ENCODE measurements at places on chromosomes 4 and X.

DNA sequence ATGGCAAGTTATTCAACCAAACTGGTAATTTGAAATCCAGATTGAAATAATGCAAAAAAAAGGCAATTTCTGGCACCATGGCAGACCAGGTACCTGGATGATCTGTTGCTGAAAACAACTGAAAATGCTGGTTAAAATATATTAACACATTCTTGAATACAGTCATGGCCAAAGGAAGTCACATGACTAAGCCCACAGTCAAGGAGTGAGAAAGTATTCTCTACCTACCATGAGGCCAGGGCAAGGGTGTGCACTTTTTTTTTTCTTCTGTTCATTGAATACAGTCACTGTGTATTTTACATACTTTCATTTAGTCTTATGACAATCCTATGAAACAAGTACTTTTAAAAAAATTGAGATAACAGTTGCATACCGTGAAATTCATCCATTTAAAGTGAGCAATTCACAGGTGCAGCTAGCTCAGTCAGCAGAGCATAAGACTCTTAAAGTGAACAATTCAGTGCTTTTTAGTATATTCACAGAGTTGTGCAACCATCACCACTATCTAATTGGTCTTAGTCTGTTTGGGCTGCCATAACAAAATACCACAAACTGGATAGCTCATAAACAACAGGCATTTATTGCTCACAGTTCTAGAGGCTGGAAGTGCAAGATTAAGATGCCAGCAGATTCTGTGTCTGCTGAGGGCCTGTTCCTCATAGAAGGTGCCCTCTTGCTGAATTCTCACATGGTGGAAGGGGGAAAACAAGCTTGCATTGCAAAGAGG is 4.8 kb upstream of the MPP1 start:
- DNase-seq = no peak

DNA sequence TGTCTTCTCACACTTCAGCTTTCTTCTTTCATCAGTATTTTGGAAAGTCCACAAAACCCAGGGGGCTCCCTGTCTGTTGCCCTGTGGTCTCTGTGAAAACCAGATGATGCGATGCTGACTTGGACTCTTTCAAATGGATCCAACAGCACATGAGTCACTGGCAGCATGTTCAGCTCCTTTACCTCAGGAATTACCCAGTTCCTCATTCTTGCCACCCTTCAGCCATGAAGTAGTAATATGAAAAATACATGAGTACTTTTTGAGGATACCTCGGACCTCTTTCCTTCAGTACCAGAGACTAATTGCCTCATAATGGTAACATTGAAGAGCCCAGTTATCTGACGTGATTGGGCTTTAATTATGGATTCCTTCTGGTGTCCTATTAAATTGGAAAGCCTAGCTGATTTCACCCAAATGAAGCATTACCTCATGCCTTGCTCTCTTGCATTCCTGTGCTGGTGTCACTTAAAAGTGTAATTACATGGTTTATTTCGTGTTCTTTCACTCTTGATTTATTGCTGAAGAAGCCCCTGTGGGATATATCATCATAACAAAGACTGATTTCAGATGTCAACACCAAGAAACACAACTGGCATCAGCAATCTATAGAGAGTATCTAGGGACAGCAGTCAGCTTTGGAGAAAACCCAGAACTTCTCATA is 63.4 kb downstream of the NFKB1 start:
- DNase-seq = no peak

- DNase-seq = no peak
Measured at GRCh38 chr4:2905544-2905943, 57.7 kb downstream of the NOP14 start.

DNA sequence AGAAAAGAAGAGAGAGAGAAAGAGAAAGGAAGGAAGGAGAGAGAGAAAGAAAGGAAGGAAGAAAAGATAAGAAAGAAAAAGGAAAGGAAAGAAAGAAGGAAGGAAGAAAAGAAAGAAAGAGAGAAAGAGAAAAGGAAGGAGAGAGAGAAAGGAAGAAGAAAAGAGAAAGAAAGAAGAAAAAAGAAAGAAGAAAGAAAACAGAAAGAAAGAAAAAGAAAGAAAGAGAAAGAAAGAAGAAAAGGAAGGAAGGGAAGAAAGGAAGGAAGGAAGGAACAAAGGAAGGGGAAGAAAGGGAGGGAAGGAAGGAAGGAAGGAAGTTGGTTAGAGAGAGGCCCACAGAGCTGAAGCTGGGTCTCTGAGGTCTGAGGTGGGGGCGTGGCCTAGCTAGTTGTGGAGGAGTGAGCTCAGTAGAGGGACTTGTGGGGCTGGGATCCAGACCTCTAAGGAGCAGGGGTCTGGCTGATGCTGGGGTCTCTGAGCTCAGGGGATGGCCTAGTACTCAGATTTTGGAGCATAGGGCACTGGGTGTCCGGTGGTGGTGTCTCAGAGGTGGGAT is 27.1 kb upstream of the PDZD4 start:
- no peak for DNase-seq

- DNase-seq = no peak
Measured at GRCh38 chrX:802846-803245, 172.3 kb downstream of the SHOX start.

DNA sequence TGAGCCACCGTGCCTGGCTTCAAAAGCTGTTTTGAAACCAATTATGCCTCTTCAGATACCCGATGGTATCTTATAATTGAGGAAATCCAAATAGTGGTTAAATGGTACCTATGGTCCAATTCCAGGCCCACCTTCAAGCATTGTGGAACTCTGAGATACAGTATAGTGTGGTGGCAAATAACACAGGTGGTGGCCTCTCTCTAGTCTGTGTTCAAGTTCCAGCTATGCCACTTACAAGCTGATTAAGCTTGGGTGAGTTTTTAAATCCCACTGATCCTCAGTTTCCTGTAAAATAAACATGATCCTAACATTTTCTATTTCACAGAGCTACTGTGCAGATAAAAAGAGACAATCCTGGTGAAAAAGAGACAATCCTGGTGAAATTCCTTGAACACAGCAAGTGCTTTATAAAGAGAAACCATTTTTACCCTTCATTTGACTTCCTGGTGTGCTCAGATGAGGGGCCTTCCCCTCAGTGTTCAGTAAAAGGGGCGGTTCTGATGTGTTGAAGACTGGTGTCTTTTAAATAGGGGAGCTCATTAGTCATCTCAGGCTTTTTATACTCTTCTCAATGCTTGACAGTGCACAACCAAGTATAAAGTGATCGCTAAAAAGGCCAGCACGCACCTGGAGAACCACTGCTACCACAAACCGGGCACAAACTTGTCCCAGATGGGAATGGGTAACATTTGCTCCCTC is 30.8 kb upstream of the CD40LG start:
- no peak for DNase-seq

- no peak for DNase-seq
Measured at GRCh38 chrX:120452131-120452530, 17.0 kb downstream of the LAMP2 start.

- DNase-seq = no peak
Measured at GRCh38 chr4:36332023-36332781, 50.8 kb downstream of the DTHD1 start.

DNA sequence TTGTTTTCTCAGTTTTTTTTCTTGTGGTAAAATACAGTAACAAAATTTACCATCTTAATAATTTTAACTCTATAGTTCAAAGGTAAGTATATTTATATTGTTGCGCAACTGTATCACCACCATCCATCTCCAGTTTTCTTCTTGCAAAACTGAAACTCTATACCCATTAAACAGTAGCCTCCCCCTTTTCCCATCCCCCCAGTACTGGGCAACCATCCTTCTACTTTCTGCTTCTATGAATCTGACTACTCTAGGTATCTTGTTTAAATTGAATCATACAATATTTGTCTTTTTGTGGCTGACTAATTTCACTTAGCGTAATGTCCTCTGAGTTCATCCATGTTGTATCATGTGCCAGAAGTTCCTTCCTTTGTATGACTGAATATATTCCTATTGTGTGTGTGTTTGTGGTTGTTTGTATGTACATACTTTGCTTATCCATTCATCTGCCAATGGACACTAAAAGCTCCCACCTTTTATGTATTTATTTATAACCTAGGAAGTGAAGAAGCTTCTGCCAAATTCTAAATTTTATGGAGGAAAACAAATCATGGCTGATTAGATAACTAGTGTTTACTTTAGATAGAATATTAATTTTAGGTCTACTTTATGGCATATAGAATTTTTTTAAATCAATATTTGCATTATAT is 10.0 kb downstream of the ABHD18 start:
- DNase-seq = no peak

DNA sequence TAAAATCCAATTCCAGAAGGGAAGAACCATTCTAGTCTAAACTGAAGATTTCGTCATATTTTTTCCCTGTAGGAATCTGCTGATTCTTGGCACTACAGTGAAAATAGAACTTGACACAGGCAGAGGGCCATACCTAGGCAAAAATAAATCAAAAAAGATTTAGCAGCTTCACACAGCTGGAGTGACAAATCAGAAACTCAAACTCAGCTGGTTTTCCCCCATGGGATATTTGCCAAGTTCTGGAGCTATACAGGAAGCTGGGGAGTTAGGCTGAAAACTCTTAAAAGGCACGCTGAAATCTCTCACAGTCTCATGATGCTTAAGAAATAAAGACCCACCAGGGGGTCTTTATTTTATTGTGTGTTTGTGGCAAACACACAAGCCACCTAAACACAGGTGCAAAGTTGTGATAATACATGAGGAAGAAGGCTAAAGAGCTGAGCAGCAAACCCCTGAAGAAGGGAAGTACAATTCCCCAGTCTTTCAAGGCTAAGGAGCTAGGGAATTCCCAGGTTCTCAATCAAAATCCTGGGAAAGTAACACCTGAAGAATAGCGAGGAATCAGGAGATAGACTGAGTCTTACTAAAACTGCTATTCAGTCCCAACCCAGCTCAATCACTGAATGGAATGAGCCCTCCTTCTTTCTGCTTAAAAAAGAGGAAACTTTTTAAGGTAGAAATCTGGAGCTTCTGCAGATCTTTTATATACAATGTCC is 32.1 kb upstream of the BEND2 start:
- DNase-seq = no peak

- DNase-seq = no peak
Measured at GRCh38 chr4:174398728-174399127, 115.0 kb downstream of the CEP44 start.

DNA sequence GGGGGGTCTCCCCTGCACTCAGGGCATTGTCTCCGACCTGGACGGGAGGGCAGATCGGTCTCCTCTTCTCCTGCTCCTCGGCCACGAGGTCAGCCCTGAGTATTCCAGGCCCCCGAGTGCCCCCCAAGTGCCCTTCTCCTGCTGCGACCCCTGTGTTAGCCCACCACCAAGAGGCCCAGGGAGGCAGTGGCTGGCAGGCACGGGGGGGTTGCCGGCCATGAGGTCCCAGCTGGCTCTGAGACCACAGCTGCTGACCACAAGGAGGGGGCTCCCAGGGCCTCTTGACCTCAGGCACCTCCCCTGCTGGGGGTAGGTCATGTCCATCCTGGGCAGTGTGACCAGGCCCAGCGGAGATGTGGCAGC is 186.1 kb upstream of the PSAPL1 start:
- no peak for DNase-seq

GRCh38 chr4:163317110-163317509 is 15.3 kb downstream of the NPY1R start:
- no peak for DNase-seq

GRCh38 chr4:116088771-116089170 is 975.4 kb upstream of the NDST4 start:
- DNase-seq = no peak

GRCh38 chr4:5267408-5267807 is 216.1 kb downstream of the STK32B start:
- DNase-seq = no peak

GRCh38 chr4:22635692-22636091 is 57.0 kb upstream of the GBA3 start:
- no peak for DNase-seq

- DNase-seq = no peak
Measured at GRCh38 chr4:25370242-25370641, 6.8 kb upstream of the ANAPC4 start.

- no peak for DNase-seq
Measured at GRCh38 chr4:39021631-39022030, 10.6 kb downstream of the TMEM156 start.

GRCh38 chr4:41323706-41324105 is 67.0 kb downstream of the UCHL1 start:
- DNase-seq = no peak

- no peak for DNase-seq
Measured at GRCh38 chrX:155028129-155028528, 1.5 kb downstream of the FUNDC2 start.

Measured in stimulated activated CD8-positive, alpha-beta memory T cell treated with anti-CD3 and anti-CD28 coated beads, Interleukin-7, amount 100 ng/mL, for 1 hour (primary cell).